ENCODE measurements at places on chromosomes 7 and 10. TPM values are rescaled to one million over a fixed set of nuclear protein-coding genes. Genes with fewer than 3 reads are reported as not detected.

GRCh38 chr7:151895631-151896031 is 18.7 kb upstream of the PRKAG2 start:
- no peak overlapping the region for H3K4me3 ChIP-seq
- no peak for DNase-seq
- H3K4me1 ChIP-seq = no peaks in the 10 kb centered on the region

GRCh38 chr7:36131026-36131425 is 22.0 kb upstream of the EEPD1 start:
- H3K36me3 ChIP-seq = no peaks in the 10 kb centered on the region
- H3K4me1 ChIP-seq = peaks cover 23% of the 10 kb centered on the region
- no peak overlapping the region for H3K27ac ChIP-seq
- DNase-seq = no peak
- no peaks in the 10 kb centered on the region for H3K27me3 ChIP-seq
- H3K4me3 ChIP-seq = no peak overlapping the region

DNA sequence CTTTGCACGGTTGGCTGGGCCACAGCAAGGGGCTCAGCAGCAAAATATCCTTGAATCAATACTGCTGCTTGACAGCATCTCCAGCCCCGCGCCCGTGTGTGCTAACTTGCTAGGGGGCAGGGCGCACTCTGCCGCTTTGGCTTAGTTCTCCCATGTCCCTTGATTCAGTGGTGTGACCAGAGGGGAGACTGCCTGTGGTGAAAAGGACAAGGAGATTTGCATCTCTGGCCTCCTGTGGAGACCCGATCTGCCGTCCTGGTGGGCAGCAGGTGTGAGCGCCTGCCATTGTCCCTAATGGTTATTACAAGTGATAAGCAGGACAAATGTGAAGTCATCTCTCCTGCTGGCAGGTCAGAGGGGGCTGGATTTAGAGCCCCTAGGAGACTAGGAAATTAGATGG is 500.2 kb upstream of the GALNT17 start:
- no peaks in the 10 kb centered on the region for H3K27me3 ChIP-seq
- no peak overlapping the region for H3K4me3 ChIP-seq
- no peaks in the 10 kb centered on the region for H3K4me1 ChIP-seq
- H3K36me3 ChIP-seq = no peaks in the 10 kb centered on the region
- no peak overlapping the region for H3K27ac ChIP-seq

DNA sequence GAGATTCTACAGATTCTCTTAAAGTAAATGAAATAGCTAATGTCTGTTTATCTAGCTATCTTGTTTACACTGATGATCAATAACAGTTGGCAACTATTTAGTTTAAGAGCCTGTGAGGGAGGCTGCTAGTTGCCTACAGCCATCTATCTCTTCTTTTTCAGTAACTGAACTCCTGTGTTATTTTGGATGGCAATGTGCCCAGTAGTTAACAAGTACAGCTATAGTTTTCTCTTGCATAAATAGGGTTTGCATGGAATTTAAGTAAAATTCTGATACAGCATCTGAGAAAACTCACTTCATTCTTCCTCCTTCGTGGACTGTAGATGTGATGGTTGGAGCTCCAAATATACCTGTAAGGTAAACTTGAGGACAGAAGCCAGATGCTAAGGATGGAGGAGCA is 219.5 kb upstream of the POT1 start:
- H3K4me3 ChIP-seq = no peak overlapping the region
- H3K36me3 ChIP-seq = no peaks in the 10 kb centered on the region
- no peak overlapping the region for H3K27ac ChIP-seq

GRCh38 chr7:35865287-35865686 is 64.4 kb downstream of the SEPTIN7 start:
- no peaks in the 10 kb centered on the region for H3K36me3 ChIP-seq
- H3K27ac ChIP-seq = no peak overlapping the region

- no peak overlapping the region for H3K4me3 ChIP-seq
- no peaks in the 10 kb centered on the region for H3K27me3 ChIP-seq
- no peak for DNase-seq
- no peaks in the 10 kb centered on the region for H3K4me1 ChIP-seq
- no peaks in the 10 kb centered on the region for H3K36me3 ChIP-seq
- H3K27ac ChIP-seq = no peak overlapping the region
Observed at GRCh38 chr10:13201132-13201531, 33.0 kb downstream of the UCMA start.

Gene PAPOLB
- not detected for total RNA-seq

Gene SAMD8
- 6.6 TPM for total RNA-seq

All from pancreas (tissue), 10 donors.